IMR-90 (cell line): ENCODE measurements at places on chromosomes 11 and 22. TPM values are rescaled to one million over a fixed set of nuclear protein-coding genes. Genes with fewer than 3 reads are reported as not detected.

DNA sequence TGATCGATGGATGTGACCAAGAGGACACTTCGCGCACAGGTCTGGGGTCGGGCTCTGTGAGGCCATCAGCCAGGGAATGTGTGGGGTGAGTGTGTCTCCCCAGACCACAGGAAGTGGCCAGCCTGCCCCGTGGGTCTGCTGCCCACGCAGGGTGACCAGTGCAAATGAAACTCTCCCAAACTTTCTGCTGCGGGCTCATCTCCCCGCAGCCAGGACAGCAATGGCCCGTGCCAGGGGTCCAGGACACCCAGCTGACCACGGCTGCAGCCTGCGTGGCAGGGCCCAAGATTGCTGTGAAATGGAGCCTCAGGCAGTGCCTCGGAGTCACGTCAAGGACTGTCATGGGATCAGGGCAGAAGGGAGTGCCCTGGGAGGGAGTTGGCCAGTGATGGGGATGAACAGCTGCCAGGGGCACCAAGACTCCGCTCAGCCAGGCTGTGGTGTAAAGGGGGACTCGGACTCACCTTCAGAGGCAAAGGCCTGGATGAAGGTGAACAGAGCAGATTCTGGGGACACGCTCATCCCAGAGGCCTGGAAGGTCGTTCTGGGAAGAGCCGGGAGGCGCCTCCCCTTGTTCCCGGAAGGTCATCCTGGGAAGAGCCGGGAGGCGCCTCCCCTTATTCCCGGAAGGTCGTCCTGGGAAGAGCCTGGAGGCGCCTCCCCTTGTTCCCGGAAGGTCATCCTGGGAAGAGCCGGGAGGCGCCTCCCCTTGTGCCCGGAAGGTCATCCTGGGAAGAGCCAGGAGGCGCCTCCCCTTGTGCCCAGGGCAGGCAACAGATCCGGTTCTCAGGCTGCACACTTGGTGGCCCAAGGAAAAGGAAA is 252.6 kb downstream of the BRD1 start:
- DNase-seq, result no peak

The LRRC55 gene
- not detected in 2 replicates for total RNA-seq

The KCNQ1OT1 gene
- total RNA-seq, result 1.9 and 2.0 TPM in 2 replicates

DNA sequence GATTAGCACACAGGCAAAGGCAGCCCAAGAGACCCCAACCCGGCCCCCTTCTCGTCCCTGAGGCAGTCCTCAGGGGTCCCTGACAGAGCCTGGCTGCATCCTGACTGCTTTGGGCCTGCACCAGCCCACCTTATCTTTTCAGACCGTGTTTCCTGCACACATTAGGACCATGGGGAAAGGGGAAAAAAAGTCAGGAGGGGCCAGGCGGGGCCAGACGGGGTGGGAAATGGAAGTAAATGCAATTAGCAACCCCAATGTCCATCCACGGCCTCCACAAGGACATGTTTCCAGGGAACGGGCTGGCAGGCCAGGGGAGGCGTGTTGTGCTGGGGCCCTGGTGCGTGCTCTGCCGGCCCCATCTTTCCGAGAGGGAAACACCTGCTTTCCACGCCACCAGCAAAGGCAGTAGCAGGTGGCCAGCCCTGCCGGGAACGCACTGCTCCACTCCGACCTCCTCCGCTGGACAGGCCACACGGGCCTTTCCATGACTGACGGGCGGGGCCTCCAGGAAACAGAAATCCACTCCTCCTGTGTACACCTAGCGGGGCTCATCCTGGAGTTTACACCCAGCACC is 7.4 kb downstream of the EHD1 start:
- DNase-seq, result no peak

GRCh38 chr11:8258289-8258688 is 5.4 kb downstream of the LMO1 start:
- DNase-seq, result no peak

GRCh38 chr11:87440076-87440770 is 402.5 kb downstream of the TMEM135 start:
- DNase-seq, result no peak

DNA sequence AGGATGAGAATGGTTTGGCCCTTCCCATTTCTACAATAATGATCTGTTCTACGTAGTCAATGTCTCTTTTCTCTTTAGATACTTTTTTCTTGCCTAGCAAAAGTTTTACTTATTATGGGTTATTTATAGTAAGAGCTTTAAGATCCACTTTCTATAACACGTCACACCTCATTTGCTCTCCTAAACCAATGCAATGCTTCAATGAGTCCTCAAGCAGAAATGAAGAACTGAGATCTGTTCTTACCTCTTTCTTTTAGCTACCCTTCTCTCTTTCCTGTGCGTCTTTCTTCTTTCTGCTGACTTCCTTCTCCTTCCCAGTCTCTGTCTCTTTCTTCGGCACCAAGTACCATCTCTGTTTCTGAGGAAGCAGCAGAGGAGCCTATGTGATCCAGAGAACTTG is 61.8 kb downstream of the SNX19 start:
- DNase-seq, result no peak

The CYTH4 gene
- total RNA-seq, result 0.28 and 0.36 TPM in 2 replicates
